ENCODE measurements at places on chromosomes 12 and 14. TPM values are rescaled to one million over a fixed set of nuclear protein-coding genes. Genes with fewer than 3 reads are reported as not detected.

DNA sequence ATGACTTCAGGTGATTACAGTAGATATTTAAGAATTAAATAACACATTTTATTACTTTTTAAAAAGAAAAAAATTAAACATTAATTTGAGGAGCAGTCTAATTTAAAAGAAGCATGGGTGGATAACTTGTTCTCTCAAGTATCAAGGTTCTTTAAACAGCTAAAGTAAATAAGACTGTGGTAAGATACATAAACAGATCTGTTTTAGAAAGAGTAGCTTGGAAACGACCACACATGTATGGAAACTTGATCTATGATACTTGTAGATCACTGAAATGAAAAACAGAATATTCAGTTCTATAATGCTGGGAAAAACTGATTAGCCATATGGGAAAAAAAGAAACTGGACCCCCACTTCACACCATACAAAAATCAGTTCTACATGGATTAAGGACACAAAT is 36.0 kb downstream of the TC2N start:
- DNase-seq, result peak; percentile 9

DNA sequence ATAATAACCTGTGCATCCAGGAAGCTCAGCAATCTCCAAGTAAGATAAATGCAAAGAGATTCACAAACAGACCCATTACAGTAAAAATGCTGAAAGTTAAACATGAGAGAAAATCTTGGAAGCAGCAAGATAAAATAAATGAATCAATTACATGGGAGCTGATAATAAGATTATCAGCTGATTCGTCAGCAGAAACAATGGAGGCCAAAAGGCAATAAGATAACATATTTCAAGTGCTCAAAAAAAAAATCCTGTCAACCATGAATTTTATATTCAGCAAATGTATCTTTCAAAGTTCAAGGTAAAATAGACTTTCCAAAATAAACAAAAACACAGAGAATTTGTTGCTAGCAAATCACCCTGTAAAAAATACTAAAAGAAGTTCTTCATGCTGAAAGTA is 36.4 kb upstream of the MBIP start:
- no peak for DNase-seq

- peak; percentile 48 for DNase-seq
These were observed 222.1 kb downstream of the RPS29 start for GRCh38 chr14:49363821-49364751.

RERG gene
- polyA plus RNA-seq, result 3.3 TPM

KRT85 gene
- polyA plus RNA-seq, result not detected

ARHGAP9 gene
- polyA plus RNA-seq, result 62.1 TPM
